ENCODE measurements at places on chromosomes 7 and 10.
A peak's percentile ranks its signal among the peaks of the same experiment; 100 is the strongest.

- DNase-seq = no peak
Observed at GRCh38 chr7:2060701-2061100, 172.0 kb downstream of the MAD1L1 start.

GRCh38 chr10:29057822-29058331 is 231.0 kb upstream of the LYZL1 start:
- no peak for DNase-seq

DNA sequence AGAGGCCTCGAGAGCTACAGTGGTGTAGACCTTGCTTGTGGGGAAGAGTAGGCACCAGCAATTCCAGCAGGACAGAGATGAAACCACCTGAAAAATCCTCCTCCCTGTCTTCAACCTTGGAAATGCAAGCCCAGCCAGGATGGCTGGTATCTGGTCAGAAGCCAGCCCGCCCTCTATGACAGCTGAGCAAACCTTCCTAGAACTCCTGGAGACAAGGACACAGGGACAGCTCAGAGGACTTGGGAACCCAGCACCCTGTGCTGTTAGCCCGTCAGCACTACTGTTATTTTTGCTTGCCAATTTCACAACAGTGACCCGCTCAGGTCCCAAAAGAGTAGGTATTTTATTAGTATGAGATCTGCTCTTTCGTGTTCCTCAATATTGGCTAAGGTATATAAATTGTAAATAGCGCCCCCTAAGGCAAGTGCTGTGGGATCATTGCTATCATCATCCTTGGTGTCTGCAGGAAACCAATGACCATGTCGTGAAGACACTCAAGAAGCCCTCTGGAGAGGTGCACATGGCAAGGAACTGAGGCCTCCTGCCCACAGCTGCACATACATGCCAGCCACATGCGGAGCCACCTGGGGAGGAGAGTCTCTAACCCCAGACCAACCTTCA is 156.5 kb upstream of the CHST15 start:
- no peak for DNase-seq

- peak; percentile 12 for DNase-seq
Observed at GRCh38 chr10:126166797-126167196, 221.5 kb downstream of the ADAM12 start.

DNA sequence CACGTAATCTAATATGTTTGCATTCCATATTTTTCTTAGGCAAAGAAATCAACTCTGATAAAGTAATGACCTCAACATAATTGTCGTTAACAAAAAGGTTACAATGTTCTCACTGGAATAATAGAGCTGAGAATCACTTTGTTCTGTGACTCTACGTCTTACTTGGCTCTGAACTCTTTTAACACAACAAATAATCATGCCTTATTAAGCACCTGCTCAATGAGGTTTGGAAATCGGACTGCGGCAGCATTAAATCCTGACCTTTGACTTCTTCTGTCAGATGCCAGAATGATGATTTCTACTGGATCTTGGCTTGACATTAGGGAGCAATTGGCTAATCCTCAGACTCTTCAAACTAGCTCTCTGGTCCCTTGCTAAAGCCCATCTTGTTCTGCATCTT is 233.6 kb downstream of the SEMA3D start:
- DNase-seq = no peak

- DNase-seq = no peak
Observed at GRCh38 chr10:408236-408635, 273.0 kb downstream of the ZMYND11 start.

GRCh38 chr7:31957756-31958155 is 112.5 kb downstream of the PDE1C start:
- DNase-seq = no peak

DNA sequence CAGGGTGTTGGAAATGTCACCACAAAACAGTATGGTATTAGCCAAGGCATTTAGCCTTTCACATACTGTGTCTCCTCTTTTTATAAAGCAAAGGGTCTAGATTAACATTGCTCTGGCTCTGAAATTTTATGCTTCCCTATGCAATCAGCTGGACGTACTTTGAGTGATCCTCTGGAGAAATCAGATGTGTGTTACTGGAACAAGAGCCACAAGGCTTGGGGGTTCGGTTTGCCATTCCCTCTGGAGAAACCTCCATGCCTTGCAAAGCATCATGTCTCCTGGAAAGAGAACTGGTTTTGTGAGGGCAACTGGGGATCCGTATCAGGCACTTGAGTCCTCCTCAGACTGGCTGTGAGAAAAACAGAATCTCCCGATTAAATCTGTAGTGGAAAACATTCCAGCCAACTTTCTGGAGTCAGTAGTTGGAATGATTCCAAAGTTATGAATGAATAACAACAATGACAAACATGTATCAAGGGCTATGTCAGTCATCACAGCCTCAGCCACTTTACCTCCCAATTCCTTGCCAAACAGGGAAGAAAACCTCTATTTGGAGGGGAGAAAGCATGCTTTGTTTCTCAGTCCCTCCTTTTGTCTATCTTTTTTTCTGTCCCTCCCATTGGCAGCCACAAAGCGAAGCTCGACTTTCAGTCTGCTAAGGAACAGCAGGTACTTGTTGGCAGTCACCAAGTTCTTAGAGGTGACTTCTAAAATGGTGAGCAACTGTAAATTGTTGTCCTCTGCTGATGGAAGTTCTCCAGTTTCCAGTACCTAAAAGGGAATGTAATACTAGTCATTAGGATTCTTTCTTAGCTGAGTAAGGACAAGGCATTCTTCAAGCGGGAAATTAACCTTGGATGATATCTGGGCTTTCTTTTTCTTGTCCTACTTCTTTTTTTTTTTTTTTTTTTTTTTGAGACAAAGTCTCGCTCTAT is 864.8 kb upstream of the AUTS2 start:
- no peak for DNase-seq

All from activated T-cell treated with anti-CD3 and anti-CD28 coated beads for 48 hours (primary cell).